NCI-H1417 (cell line): ENCODE measurements at places on chromosomes 2 and 18.
A peak's percentile ranks its signal among the peaks of the same experiment; 100 is the strongest.

GRCh38 chr2:158112992-158113391 lies 11.3 kb downstream of the UPP2 start:
- no peak for DNase-seq

GRCh38 chr18:27040796-27041195 lies 144.3 kb downstream of the CHST9 start:
- peak; percentile 9 for DNase-seq

DNA sequence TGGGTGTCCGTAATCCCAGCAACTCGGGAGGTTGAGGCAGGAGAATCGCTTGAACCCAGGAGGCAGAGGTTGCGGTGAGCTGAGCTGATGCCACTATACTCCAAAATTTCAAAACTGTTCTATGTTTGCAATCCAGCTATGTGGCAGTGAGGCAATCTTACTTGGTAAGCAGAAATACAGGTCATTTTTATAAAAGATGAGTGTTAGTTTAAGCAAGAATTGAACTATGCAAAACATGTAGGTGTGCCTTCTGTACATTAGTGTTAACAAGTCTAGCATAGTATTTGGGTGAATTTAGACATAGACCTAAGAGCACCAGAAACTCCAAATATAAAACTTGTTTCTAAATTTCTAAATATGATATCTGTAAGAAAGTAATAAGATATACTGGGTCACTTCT lies 7.2 kb downstream of the DSC1 start:
- DNase-seq, result no peak

- DNase-seq, result no peak
These were observed 292.0 kb downstream of the ASXL3 start for GRCh38 chr18:33870059-33870458.

DNA sequence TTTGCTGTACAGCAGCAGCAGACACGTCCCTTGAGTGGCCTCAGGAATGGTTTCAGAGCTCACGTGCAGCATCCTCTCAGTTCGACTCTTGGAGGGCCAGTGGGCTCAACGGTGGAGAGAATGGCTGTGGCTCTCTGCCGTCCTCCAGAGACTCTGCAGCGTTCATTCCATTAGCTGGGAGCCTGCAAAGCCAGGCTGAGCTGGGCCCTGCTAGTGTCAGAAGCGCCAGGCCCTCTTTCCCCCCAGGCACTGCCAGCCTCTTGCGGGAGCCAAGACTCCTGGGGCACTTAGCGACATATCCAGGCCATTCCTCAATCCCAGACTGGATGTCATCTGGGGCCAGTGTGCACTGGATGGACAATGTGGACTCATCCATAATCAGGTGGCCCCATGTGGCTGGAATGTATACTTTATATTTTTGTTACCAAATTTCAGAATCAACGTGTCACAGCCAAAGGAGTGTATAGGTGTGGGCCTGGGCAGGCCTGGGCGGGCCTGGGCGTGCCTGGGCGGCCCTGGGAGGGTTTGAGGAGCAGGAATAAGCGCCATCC lies 125.1 kb upstream of the EPAS1 start:
- peak; percentile 46 for DNase-seq

DNA sequence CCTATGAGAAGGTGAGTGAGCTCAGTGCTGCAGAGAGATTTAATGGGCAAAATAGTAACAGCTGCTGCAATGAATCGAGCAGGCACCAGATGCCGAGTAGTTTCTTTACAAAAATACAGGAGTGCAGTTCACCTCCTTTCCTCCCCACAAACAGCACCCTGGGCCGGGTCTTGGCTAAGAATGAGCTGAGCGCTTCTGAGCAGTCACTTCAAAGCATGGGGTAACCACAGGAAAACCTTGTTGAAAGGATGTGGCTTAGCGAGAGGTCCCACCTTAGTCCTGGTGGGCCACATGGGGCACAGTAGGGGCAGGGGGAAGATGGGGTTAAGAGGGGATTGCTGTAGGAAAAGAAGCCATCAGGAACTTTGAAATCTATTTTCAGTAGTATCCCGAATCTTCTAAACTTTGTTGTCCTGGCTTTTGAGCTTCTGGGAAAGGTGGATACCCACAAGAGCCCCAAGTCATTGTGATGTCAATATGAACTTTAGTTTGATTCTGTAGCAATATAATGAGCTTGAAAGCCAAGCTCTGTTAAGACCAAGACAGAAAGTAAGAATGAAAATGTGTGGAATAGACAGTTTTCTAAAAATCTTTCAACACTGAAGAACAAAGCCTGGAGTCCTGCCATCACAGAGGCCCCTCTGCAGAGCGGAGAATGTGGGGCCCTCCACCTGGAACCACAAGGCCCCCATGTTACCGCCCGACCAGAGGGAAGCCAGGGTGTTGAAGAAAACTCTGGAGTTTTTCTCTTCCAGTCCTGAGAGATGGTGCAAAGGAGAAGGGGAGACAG lies 101.0 kb upstream of the ZNF236 start:
- DNase-seq, result no peak

GRCh38 chr2:28250006-28250405 lies 142.7 kb upstream of the FOSL2 start:
- DNase-seq, result no peak

DNA sequence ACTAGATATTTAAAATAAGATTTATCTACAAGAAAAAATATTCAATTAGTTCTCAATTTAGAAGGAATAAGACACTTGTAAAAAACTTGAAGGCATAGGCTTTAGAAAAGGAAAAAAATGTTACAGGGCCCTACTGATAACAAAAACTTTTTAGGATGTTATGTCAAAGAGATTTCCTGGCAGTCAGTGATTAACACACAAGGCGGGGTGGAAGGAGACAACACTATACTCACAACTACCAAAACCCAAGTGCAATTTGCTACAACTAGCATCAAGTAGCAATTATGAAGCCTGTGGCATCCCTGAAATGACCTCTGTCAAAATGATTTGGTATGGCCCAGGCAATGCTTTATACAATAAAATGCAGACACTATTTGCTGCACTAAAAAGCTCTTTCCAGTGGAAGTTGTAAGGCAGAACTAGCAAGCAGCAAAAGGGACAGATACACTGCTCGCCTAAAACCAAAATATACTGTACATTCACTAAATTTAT lies 15.3 kb downstream of the STRN start:
- DNase-seq, result no peak

GRCh38 chr18:50751947-50752346 lies 67.9 kb downstream of the MRO start:
- DNase-seq, result no peak

DNA sequence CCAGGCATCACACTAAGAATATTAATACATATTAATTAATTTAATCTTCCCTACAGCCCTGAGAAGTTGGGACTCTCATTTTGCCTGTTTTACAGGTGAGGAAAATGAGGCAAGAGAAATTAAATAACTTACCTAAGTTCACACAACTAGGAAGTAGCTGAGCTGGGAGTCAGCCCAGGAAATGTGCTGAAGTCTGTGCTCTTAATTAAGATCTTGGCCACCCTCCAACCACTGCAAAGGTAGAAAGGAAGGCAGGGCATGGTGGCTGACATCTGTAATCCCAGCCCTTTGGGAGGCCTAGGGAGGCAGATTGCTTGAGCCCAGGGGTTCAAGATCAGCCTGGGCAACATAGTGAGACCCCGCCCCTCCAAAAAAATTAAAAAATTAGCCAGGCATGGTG lies 12.9 kb upstream of the MGAT4A start:
- DNase-seq, result no peak

- DNase-seq, result no peak
These were observed 61.0 kb upstream of the NFE2L2 start for GRCh38 chr2:177325554-177325953.

GRCh38 chr2:9586465-9586864 lies 30.8 kb upstream of the ADAM17 start:
- no peak for DNase-seq

DNA sequence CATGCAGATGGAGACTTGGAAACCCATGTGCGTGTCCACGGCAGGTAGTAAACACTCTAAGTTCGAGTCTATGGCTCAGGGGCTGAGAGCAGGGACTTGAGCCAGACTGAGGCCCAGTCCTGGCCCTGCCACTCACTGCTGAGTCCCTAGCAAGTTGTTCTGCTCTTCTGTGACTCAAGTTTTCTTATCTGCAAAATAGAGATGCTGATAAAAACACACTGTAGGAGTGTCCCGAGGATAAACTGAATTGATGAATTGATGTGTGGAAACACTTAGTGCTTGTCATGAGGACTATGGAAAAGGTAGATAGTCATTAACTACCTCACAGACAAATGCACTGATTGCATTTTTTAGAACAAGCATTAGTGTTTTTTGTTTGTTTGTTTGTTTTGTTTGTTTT lies 73.2 kb downstream of the BOLA3 start:
- no peak for DNase-seq

DNA sequence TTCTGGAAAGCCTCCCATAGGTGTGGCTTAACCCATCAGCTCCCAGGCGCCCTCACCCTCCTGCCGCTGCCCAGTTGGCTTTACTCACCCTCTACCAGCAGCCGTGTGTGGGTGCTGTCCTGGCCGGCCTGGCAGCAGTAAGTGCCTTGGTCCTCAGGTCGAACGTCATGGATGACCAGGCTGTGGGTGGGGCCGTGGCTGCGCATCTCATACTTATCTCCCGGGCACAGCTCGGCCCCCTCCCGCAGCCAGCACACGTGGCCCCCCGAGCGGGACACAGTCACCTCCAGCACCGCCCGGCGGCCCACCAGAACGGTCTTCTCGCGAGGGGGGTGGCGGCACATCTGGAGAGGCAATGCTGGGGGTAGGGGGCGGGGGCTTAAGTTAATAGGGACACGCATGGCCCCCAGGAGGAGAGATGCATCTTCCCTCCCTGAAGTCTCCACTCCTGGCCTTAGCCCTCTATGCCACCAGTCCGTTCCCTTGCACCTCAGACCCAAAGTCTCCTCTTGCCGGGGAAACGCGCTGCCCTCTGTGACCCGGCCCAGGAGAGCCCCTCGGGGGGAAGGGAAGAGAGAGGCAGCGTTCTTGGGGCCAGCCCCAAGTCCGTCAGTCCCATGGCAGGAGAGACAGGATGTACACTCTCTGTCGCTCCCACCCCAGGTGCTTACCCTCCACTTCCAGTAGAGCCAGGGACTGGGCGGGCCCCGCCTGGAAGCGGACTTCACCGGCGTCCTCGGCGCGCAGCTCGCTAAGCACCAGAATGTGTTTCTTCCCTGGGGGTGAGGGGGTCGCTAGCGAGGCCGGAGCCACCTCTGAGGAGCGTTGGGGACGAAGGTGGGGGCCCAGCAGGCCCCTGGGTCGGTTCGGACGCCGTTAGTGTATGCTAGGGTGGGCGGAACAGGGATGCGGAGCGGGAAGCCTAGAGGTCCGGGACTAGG lies 7.9 kb downstream of the TMEM198 start:
- DNase-seq, result peak; percentile 40

GRCh38 chr18:69987870-69988269 lies 40.2 kb upstream of the CD226 start:
- no peak for DNase-seq

DNA sequence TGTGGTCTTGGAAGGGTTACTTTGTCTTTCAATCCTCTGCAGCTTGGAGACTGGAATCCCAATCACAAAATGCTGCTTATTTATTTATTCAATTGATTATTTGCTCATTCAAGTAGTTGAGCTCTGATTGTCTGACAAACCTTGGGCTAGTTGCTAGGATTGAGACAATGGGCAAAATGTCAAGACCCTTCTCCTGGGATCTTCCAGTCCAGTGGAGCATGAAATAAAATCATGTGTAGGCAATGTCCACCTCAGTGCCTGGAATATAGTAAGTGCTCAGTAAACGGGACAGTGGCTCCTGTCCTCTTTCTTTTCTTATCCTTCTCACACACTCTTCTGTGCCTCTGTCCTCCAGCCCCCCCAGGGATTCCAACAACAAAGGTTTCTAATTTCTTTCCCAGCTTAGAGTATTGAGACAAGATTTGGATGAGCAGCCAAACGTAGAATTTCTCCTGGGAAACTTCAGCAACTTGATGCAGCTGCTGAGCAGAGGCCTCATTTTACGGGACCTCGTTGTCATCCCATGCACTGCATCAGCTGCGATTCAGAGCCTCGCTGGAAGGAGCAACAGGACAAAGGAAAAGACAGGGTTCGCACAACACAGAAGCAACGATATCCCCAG lies 545.0 kb downstream of the SOX11 start:
- no peak for DNase-seq

DNA sequence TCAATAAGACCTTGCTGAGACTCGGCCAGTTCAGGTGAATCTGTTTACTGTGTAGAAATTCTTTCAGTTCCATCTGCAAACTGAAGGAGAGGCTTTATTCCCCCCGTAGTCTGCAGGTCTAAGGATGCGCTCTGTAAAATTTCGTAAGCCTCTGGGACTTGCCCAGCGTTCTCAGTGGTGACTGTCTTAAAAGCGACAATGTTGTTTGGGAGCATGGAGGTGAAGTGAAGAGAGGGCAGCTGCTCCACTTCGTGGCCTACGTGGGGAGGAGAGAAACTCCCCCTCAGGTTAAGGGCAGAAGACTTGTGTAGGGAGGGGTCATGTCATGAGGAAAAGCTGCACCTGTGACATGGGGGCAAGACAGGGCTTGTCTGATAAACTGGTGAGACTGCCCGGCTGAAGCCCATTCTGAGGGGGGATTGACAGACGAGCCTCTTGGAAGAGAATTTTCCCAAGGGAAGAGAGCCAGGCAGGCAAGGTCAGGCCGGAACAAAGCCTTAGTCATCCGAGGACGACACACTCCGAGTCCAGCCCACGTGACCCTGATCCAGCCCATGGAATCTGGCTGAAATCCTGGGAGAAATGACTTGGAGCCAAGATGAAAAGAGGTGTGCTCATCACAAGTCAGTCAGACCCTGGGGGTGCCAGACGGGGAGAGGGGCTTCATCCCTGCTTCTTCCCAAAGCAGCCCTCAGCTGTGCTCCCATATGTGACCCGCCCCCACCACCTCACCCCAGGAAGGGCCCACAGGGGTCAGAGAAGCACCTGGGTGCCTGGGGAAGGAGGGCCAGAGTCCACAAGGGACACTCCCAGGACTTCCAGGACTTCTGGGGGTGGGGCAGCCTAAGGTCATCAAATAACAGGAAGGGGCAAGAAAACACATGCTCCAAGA lies 88.5 kb upstream of the SH3BP4 start:
- peak; percentile 22 for DNase-seq

- DNase-seq, result no peak
These were observed 79.2 kb downstream of the LAMA1 start for GRCh38 chr18:7038330-7038851.

GRCh38 chr2:161379740-161380139 lies 36.4 kb upstream of the TBR1 start:
- no peak for DNase-seq

DNA sequence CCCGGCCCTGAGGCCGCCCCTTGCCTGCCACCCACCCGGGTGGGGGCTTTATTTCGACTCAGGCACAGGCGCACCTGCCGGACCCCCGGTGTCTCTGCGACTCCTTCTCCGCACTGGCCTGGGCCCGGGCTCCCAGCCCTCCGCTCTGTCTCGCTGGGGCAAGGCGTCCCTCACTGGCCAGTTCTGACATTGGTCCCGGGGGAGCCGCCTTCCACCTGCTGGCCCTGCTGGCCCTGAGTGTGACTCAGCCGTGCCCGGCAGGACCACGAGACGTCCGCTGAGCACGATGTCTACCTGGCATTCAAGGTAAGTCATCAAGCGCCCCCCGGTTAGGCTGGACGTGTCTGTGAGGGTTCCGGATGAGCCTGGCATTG lies 131.5 kb upstream of the CTDP1 start:
- DNase-seq, result no peak

DNA sequence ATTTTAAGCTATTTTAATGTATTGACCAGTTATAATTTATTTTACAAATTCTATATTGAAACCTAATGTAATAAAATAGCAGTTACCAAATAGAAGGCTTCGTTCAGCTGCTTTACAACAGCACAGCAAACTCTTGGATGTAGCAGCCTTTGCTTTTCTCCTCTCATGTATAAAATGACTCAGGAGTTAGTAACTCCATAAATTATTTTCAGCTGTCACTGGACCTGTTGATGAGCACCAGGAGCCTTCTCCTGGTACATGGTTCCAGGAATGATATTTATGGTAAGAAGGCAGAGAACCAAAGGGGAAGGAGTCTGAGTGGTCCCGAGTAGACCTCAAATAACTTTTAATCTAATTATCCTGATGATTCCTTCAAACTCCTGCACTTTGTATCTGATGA lies 256.4 kb upstream of the NETO1 start:
- no peak for DNase-seq
